RWPE1 (cell line): ENCODE measurements at places on chromosomes 13 and 19.

GRCh38 chr13:108957369-108958012 lies 328.1 kb downstream of the MYO16 start:
- peak; percentile 73 for DNase-seq

DNA sequence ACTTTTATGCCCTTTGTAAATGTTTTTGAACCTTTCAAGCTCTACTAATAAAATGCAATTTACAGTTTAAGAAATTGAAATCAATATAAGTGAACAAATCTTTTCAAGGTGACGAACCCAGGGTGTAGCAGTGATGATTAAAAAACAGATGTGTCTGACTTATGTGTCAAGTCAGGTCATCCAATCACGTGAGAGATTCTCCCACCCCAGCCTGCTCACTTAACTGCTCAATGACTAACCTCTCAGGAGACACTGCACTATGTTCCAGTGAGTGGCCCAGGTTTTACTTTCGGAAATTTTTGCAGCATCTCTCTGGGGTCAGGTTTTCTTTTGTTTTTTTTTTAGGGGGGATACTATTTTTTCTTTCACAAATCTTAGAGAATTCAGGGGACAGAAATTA lies 60.7 kb downstream of the ZNF429 start:
- peak; percentile 46 for DNase-seq

GRCh38 chr19:52936151-52936953 lies 13.1 kb upstream of the ZNF888 start:
- no peak for DNase-seq

DNA sequence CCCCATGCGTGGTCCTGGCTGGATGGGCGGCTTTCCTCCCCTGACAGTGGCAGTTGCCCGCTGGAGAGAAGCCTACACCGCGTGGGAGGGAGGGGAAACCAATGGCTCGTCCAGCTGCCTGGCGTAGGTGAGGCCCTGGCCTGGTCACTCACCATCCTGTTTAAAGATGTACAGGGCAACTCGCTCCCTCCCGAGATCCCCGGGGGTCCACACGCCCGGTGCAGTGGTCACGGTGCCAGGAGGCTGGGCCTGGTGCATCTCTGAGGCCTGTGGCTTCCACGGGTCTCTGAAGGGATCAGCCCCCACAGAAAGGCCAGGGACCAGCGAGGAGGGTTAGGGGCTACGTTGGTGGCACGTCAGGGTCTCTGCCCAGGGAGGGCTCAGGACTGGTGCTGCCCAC lies 156.5 kb downstream of the KDM4B start:
- DNase-seq = no peak

DNA sequence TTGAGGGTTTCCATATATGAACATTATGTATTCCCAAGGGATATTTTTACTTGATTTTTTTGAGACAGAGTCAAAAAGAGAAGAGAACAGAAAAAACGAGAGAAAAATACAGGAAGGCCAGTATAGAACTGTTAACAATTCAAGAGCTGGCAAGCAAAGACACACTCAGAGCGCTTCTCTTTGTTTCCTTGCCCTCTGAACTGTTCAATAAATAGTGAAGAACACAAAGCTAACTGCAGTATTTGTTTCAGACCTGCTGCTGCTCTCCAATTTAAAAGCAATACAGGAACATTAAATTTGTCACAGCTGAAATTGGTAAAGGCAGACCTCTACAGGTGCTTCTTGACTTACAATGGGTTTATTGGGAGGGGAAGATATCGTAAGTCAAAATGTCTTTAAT lies 14.0 kb upstream of the NEK3 start:
- DNase-seq = no peak

- DNase-seq = no peak
These were observed 128.1 kb downstream of the KL start for GRCh38 chr13:33144358-33144784.

DNA sequence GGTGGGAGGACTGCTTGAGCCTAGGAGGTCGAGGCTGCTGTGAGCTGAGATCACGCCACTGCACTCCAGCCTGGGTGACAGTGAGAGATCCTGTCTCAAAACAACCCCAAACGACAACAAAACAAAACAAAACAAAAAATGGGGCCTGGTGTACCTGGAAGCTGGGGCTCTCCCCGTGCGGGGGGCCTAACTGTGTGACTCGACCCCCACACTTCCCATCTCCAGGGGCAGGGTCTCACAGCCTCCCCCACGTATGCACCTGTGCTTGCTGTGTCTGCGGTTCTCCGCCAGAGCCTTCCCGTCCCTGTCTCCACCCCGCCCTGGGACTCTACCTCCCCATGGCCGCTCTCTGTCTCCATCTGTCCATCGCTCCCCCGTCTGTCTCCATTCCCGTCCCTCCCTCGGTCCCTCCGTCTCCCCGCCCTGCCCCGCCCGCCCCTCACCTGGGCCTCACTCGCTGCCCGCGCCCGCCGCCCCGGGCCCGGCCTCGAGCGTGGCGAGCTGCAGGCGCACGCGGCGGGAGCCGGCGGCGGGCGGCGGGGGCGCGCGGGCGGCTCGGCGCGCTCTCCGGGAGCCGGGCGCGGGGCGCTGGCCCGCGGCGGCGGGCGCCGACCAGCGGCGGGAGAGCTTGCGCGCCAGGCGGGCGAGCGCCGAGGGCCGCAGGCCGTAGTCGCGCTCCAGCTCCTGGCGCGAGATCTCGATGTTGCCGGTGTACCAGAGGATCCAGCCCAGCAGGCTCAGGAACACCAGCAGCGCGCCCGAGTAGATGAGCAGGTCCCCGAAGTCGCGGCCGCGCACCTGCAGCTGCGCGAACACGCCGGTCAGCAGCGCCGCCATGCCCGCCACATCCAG lies 587 bp downstream of the TMEM238 start:
- DNase-seq = no peak

GRCh38 chr19:32687681-32688080 lies 3.9 kb upstream of the NUDT19 start:
- no peak for DNase-seq

- peak; percentile 35 for DNase-seq
These were observed 36.6 kb downstream of the MUC16 start for GRCh38 chr19:8973501-8974091.

GRCh38 chr13:43304945-43305344 lies 281.6 kb downstream of the DNAJC15 start:
- DNase-seq = no peak

GRCh38 chr19:44796701-44797115 lies 12.2 kb upstream of the BCAM start:
- no peak for DNase-seq
